T-helper 9 cell (primary cell): ENCODE measurements at places on chromosomes 2 and 18.

GRCh38 chr2:232816657-232817056 lies 40.3 kb upstream of the KCNJ13 start:
- DNase-seq, result no peak

DNA sequence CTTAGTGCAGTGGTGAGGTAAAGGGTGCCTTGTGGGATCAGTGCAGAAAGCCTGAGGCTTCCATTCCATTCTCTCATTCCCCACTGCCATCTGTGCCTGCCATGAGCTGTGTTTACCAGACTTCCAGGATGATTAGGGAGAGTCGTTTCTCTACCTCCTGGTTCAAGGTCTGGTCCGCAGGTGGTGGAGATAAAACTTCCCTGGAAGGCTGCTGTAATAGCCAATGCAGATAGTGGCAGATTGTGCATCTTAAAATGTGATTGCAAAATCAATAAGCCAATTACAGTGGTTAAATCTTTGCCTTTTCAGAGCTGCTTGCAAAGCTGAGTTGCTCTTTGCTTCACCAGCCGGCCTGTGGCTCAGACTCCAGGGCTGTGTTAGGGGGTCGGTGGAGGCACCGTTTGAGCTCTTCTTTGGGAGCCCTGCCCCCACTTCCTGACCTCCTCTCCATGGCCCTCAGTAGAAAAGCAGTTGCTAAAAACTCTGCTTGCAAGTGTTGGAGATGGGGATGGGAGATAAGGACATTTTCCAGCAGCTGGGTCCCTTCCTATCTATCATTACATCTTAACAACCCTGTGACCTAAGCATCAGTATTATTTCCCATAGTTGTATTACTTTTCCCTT lies 95.2 kb upstream of the HS6ST1 start:
- DNase-seq, result no peak

- DNase-seq, result no peak
These were observed 57.8 kb downstream of the CTDP1 start for GRCh38 chr18:79737426-79737825.

- peak; percentile 8 for DNase-seq
These were observed 577 bp downstream of the ERCC3 start for GRCh38 chr2:127293386-127293747.

GRCh38 chr2:227876300-227876801 lies 4.9 kb downstream of the DAW1 start:
- no peak for DNase-seq

GRCh38 chr2:116724550-116724949 lies 1089.9 kb upstream of the DDX18 start:
- no peak for DNase-seq

GRCh38 chr18:34223164-34223892 lies 1.4 kb downstream of the NOL4 start:
- DNase-seq, result no peak

DNA sequence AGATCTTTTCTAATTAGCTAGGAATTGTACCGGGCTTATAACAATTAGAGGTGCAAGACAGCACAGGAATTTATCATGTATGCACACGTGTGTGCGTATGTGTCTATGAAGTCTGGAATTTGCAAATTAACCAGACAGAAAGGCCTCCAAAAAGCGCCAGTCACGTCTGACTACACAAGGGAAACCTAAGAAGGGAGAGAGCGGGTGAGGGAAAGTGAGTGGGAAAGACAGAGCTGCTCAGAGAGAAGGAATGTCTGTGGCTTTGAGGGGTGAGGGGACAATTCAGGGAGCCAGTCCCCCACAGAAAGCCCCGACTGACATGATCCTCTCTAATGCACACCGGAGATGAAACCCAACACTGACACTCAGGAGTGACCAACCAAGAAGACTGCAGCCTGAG lies 197.7 kb upstream of the SH3BP4 start:
- DNase-seq, result no peak

DNA sequence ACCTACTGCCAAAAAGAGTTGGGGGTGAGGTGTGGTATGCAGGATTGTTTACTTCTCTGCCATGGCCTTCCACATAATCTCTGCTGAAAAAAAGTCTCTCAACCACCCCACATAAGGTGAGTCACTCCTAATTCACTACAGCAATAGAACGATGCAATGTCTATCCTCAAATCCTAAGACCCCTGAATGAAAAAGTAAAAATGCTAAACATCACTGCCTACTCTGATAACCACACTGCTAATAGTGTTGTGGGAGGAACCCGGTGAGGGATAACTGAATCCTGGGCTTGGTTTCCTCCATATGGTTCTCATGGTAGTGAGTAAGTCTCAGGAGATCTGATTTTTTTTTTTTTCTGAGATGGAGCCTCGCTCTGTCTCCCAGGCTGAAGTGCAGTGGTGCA lies 252.5 kb downstream of the PIEZO2 start:
- DNase-seq, result no peak

DNA sequence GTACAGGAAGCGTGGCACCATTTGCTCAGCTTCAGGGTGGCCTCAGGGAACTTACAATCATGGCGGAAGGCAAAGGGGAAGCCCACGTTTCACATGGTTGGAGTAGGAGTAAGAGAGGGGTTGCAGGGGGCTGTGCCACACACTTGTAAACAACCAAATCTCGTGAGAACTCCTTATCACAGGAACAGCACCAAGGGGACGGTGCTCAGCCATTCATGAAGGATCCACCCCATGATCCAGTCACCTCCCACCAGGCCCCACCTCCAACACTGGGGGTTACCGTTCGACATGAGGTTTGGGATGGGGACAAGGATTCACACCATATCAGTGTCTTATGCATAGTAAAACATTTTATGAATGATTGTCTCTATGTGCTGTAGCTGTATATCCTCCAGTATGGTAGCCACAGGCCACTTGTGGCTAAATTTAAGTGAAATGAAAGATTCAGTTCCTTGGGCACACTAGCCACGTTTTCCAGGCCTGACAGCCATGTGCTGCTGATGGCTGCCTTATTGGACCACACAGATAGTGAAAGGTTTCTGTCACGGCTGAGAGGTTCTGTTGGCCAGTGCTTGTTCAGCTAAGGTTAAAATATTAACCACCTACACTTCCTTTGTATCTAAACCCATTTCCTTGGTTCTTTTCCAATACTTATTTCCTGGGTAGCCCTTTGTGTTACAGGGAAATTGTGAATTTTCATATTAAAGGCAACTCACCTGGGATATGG lies 77.3 kb downstream of the AGAP1 start:
- no peak for DNase-seq

- DNase-seq, result no peak
These were observed 39.5 kb downstream of the AOX1 start for GRCh38 chr2:200625282-200625681.
